Activated T-cell treated with anti-CD3 and anti-CD28 coated beads, Interleukin-2, amount 50 U/mL, for 24 hours (primary cell): ENCODE measurements at places on chromosomes 12 and 14.
A peak's percentile ranks its signal among the peaks of the same experiment; 100 is the strongest.

- no peak for DNase-seq
These were observed 135.0 kb downstream of the NCOR2 start for GRCh38 chr12:124432376-124432775.

DNA sequence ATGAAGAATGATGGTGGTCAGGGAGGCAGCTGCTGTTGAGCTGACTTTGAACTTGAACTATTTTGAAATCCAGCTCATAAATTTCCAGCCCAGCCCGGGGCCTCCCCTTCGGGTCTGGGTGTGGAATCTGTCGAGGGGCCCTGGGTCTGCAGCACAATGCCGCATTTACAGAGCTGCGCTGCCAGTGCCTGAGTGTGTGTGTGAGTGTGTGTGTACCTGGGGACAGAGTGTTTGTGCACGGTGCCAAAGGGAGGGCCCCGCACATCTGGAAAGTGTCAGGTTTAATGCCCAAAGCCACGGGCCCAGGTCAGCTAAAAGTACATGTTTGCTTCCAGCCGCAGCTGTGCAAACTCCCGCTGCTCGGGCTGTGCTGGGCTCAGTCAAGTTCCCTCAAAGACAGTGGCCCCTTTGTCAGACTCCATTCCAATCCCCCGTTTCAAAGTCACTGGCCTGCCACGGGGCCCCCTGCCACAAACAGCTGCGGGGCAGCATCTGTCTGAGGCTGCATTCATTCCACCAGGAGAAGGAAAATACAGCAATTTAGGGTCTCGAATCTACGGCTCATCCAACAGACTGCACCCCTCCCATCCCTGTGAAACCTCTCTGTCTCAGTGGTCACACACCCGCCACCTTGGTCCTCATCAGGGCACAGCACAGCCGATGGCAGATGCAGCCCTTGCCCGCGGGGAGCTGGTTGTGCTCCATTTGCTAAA lies 16.3 kb upstream of the RFLNA start:
- DNase-seq = no peak

- no peak for DNase-seq
These were observed 54.4 kb upstream of the PRMT8 start for GRCh38 chr12:3436461-3437065.

DNA sequence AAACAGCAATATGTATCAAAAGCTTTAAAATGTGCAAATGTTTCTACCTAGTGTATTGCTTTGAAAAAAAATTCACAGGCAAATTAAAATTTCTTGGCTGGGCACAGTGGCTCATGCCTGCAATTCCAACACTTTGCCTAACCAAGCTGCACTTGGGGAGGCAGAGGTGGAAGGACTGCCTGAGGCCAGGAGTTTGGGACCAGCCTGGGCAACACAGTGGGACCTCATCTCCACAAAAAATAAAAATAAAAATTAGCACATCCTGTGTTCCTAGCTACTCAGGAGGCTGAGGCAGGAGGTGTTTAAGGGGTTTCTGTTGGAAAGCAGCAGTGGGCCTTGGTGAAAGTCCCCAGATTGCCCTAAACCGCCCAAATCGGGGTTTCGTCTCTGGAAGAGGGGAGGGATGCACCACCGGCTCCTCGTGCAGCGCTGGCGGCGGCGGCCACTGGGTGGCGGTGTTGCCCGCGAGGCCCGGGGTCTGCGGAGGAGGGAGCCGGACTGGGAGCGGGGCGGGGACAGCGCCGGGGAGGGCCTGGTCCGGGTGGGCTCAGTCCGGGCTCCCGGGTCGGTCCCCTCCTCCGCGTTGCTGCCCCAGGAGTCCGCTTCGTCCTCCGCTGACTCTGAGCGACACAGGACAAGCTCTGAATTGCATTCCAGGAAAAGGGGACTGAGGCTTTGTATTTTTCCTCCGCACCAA lies 265.6 kb downstream of the AACS start:
- DNase-seq = peak; percentile 71

DNA sequence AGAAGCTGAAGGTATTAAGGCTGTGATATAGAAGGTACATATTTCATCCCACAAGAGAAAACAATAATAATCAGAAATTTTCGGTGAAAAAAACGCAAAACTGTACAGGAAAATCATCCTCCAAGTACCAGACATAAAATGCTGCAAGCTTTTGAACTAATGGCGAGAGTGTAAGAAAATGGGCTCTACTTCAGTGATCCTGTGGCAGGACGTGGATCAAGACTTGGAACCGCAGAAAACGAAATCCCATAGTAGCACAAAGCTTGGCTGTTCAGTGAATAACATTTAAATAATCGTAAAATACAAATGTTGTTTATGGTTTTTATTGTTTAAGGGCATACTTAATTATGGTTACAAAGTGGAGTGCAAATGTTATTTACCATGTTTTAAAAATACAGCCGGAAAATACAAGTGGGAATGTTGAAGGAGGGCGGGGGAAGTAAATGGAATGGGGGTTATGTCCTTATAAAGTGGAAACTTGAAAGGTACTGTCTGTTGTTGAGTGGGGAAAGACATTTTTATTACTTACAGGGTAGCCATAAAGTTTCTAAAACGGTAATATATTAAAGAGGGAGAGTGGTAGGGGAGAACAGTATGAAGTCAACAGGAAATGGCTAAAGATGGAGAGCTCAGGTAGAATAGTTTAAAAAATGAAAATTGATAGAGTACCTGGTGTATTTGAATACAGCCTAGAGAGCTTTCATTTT lies 1.1 kb downstream of the SMIM10L1 start:
- DNase-seq = no peak

DNA sequence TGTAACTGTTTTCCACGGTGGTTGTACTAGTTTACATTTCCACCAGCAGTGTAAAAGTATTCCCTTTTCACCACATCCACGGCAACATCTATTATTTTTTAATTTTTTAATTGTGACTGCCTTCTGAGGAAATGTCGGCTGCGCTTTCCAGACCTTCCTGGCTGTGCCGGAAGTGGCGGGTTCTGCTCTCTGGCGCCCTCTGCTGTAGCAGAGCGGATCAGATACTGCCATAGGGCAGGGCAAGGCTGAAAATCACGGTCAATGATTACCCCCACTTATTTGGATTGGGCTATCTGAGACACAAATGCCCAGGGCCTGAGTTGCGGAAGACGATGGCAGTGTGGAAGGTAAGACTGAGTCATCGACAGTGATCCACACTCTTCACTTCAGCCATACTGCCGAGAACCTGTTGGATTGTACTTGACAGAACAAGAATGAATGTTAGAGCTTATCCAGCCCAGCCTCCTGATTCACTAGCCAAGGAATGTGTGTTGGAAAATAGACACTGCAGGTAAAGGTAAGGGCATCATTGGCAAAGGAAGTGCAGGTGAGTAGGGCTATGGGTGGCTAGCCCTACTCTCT lies 124.2 kb downstream of the NTF3 start:
- no peak for DNase-seq

- peak; percentile 78 for DNase-seq
These were observed 6.5 kb upstream of the PRPH start for GRCh38 chr12:49288412-49288853.

DNA sequence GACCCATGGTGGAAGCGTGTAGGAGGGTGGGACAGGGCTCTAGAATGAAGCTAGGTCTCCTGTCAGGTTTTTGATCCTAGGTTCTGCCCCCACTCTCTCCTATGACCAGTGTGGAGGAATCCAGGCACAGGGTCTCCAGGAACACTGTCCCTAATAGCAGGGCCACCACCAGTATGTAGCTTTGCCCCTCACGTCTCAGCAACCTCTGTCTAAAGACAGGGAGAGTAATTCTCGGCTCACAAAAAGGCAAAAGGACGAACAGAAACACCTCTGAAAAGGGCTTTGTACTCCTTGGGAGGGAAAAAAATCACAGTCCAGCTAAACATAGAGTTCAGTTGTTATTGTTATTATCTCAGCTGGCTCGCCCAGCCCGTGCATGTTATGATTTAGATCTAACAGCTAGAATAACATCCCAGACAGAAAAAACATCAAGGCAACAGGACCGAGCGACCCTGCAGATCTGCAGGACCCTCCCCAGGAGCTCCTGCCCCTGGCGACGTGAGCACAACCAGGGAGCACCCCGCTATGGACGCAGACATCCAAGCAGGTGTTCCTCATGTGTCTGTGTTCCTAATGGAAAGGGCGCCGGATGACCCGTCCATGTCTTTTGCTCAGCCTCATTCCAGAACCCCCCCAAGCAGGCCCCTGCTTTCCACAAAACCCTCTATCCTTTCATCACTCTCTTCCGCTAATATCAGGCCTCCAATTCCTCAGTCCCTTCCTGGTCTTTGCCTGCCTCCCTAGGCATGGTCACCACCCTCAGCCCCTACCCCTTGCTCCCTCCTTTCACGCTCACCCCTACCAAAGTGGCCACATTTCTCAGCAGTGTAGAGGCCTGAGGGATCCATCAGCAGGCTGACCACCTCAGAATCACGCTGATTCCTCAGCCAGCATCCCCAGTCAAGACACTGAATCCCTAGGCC lies 14.2 kb upstream of the SLC6A12 start:
- no peak for DNase-seq

DNA sequence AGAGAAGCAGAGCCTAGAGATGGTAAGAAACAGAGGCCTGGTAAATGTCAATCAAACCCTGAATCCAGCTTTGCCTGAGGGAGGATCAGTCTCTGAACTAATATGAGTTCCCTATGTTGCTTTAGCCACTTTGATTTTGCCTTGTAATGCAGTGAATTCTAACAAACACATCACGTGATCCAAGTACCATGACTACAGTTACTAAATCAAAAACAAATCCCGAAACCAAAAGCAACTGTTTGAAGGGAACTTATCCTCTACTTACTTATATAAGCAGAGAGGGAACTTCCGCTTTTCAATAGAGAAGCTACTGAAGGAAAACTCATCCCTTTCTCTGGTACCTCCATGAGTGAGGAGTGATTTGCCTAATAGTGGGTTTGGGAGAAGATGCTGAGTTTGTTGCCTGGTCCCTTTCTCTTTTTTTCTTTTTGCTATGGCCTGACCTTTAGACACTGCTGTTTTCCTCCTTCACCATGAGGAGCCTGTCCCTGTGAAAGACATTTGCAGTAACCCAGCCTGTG lies 7.7 kb upstream of the PPTC7 start:
- DNase-seq = no peak

DNA sequence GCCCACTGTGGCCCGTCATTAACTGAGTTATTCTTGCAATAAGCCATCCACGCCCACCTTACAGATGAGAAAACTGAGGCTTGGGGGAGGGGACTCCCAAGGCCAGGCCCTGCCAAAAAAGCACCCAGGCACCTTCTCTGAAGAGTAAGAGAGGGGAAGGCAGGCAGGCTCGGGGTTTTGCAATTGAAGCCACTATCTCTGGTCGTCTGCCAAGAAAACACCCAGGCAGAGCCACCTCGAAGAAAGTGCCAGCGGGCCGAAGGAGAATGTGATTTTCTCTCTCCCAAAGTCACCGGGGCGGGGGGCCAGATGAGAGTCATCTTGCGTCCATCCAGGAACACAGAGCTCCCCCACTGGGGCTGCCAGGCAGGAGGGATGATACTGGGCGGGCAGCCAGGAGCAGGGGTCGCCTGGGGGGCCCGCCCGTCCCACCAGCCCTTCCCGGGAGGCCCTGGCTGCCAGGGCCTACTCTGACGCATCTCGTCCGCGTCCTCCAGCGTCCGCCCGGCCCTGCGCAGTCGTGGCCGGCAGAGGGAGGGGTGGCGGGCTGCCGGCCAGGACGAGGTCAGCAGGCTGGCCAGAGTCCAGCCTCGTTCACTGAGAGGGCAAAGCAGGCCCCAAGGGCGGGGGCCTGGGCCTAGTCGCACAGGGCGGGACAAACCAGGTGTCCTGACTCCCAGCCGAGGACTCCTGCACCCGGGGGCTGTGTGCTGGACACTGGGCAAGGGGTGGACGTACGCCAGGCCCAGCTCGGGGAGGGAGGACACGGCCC lies 74.3 kb downstream of the RFLNA start:
- no peak for DNase-seq

DNA sequence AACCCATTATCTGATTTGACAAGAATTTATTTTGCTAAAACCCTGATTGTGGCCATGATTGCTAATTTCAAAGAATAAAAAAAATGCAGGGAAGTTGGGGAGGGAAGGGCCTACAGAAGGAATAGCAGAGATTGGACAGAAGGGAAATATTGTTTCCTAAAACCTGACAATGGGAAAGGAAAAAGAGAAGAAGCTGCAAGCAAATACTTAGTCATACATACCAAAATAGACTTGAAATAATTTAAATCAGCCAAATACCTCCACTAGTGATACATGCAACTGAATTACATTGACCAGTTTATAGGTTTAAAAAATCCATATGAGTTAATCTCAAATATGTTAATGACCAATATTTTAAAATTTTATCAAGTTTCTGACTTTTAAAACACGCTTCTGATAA lies 75.1 kb downstream of the PELI2 start:
- DNase-seq = no peak

GRCh38 chr14:102608064-102608446 lies 15.6 kb downstream of the RCOR1 start:
- DNase-seq = no peak

DNA sequence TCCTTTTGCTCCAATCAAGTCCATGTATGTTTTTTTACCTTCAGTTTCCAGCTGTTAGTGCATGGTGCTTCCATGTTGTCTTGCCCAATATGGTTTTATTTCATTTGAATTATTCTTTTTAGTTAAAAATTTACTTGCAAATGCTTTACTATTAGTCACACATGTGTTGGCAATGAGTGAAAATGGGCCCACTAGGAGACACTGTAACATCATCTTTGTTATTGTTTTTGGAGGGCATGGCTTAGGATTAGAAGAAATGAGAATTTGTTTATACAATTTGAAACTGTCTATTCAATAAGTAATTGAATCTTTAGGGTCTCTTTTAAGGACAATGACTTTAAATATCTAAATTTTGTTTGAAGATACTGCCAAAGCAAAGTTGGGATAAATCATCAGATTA lies 133.7 kb downstream of the BRMS1L start:
- DNase-seq = no peak

- no peak for DNase-seq
These were observed 96.0 kb downstream of the ADGRD1 start for GRCh38 chr12:131049549-131050339.

DNA sequence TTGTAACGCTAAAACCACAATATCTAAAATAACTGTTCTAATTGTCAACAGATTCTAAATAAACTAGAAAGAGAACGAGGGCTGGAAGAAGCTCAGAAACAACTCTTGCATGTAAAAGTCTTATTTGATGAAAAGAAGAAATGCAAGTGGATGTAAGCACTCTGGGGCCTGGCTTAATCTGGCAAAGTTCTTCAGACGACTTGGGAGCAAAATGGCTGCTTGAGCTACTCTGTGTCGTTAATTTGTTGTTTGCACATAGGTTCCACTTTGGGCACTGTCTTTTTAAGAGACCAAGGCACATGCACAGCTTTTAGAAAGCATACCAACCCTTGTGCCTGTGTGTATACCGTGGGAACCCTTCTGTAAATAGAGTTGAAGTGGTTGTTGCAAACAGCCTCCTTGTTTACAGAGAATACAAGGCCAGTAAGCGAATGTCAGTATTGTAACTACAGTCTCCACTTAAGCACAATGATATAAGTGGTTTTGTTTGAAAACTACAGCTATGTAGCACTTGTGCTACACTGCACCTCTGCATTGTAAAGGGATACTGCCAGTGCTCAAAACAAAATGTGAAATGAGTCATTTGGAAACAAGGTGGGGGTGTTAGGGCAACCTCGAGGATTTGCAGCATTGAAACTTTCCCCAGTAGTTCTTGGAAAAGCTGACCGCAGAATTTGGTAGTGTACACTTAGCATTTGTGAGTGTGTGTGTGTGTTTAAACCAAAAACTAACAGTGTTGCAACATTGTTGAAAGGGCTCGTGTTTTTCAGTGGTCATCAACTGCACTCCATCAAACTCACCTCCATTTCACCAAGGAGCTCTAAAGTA lies 154.3 kb downstream of the CEP83 start:
- DNase-seq = no peak
